ENCODE measurements at places on chromosomes 13 and 19.
A peak's percentile ranks its signal among the peaks of the same experiment; 100 is the strongest.

- DNase-seq, result no peak
Observed at GRCh38 chr19:54444737-54445136, 4.3 kb upstream of the LENG8 start.

- no peak for DNase-seq
Observed at GRCh38 chr13:48896312-48896711, 79.4 kb upstream of the FNDC3A start.

GRCh38 chr19:17402982-17403855 lies 2.2 kb downstream of the BST2 start:
- DNase-seq, result no peak

GRCh38 chr13:41054919-41055619 lies 6.2 kb upstream of the WBP4 start:
- no peak for DNase-seq

DNA sequence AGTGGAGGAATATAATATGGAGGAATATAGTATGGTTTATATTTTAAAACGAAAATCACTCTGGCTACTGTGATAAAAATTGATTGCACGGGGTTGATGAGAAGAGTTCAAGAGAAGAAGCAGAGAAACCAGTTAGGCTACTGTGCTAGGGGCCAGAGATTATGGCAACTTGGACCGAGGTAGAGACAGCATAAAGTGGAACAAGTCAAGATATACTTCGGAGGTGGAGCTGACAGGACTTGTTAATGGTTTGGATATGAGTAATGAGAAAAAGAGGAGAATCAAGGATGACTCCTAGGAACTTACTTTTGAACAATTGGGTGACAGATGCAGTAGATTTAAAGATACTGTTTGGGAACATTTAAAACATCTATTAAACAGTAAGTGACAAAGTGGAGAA lies 6.6 kb upstream of the WDFY2 start:
- DNase-seq, result no peak

- no peak for DNase-seq
Observed at GRCh38 chr19:45676851-45677263, 8.8 kb downstream of the GIPR start.

- no peak for DNase-seq
Observed at GRCh38 chr13:23175920-23176319, 4.9 kb upstream of the SGCG start.

GRCh38 chr19:16702123-16702522 lies 17.5 kb upstream of the NWD1 start:
- no peak for DNase-seq

GRCh38 chr13:68970532-68970931 lies 1137.1 kb upstream of the ATXN8OS start:
- DNase-seq, result no peak

DNA sequence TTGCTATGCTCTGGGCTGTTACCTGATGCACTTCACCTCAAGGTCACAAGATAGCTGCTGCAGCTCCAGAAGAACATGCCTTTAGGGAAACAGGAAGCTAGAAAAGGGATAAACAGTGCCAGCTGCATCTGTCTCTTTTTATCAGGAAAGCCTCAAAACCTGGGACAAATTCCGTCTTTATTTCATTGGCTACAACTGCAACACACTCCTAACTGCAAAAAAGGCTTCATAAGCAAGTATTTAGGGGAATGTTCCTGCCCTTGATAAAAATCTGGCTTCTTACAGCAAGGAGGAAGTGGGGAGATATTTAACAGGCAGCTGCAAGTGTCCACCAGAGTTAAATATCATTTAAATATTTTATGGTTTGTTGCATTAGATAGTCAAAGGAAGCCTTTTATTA lies 34.2 kb upstream of the SERTM1 start:
- no peak for DNase-seq

DNA sequence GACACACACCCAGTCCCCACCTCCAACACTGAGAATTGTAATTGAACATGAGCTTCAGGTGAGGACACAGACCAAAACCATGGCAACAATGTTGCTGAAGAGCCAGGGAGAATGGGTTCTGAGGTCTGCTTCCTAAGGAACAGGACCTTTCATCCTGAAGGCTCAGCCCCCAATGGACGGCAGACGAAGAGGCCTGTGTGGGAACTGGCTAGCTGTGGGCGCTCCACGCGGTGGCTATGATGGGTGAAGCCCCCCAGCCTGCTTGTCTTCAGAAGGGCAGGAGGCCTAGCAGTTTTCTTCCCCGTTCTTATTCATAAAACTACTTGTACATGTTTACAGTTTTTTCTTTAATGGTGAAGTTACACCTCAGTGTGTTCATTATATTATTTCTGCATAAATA lies 136.1 kb upstream of the SPACA7 start:
- DNase-seq, result no peak

DNA sequence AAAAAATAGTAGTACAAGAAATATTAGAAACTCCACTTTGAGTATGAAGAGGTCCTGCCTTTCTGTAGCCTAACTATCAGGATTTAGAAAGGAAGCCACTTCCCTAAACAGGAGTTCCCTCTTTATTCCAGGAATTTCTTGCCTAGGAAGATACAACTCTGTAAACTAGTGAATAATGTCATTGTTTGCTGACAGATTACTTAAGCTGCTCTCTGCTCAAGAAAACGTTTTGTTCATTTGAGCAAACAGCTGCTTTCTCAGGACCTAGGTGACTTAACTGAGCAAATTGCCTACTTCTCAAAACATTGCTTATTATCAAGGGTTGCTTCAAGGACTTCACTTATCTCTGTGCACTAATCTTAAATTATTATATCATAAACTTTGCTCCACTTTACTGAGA lies 1419.4 kb upstream of the SLC10A2 start:
- DNase-seq, result no peak

- DNase-seq, result no peak
Observed at GRCh38 chr13:67186995-67187569, 43.1 kb downstream of the PCDH9 start.

DNA sequence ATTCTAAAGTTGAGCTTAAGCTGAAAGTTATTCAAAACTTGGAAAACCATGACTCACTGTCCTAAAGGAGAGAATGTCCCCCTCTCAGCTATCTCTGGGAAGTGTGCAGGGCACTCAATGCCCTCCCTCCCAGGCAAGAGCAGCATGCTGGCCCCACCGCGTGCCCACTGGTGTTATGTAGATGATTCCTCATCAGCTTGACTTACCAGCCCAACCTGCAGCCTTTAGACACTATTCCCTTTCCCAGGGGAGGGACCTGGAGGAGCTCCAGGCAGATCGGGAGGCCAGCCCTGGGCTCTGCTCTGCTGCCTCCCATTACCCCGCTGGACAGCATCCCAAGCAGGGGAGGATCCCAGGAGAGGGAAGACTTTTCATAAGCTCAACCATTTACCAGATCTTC lies 124.6 kb downstream of the FGF14 start:
- DNase-seq, result no peak

GRCh38 chr13:72963762-72964161 lies 95.0 kb upstream of the KLF5 start:
- no peak for DNase-seq

GRCh38 chr19:50720921-50721381 lies 1.3 kb upstream of the SHANK1 start:
- no peak for DNase-seq

- no peak for DNase-seq
Observed at GRCh38 chr13:19185086-19185864, 3.7 kb upstream of the TUBA3C start.

DNA sequence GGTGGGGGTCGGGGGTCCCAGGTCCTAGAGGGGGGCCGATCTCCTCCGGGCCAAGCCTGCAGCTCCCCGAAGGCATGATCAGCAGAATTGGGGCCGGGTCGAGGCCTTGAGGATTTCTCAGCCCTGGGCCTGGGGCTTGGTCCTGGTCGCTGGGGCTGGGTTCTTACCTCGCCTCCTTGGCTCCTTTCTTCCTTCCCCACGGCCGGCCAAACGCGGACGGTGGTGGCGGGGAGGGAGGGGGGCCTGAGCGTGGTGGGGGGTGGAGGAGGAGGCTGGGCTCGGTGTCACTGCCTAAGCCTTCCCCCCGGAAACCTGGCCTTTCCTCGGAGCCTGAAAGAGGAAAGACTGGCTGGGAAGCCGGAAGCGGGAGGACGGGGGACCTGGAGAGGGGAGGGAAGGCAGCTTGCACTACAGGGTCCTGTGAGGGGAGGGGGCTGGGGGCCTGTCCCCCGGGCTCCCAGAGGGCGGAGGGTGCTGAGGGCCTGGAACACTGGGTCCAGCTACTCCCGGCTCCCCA lies at the start of gene ZNF579:
Gene ZNF579, minus strand, starts transcription at position 221 of the 517 bp plus-strand sequence. CDS start 1,209 bp downstream, outside the sequence.
- DNase-seq, result peak; percentile 91

GRCh38 chr13:90673746-90674145 lies 673.7 kb upstream of the MIR17HG start:
- no peak for DNase-seq

DNA sequence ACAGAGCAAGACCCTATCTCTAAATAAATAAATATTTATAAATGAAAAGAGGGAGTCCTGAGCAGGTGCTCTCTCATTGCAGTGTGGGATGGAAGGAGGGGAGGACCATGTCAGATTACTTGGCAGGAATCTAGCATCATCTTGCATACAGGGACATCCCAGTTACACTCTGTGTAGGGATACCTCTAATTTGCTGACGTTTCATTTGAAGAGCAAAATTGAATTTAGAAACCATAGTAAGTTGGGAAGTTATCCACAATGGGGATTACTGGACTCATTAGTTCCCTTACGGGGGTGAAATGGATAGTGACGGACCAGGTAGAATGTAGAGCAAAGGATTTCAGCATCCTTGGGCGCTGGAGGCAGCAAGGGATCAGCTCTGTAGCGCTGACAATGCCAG lies 52.1 kb downstream of the ARHGEF18 start:
- DNase-seq, result no peak

DNA sequence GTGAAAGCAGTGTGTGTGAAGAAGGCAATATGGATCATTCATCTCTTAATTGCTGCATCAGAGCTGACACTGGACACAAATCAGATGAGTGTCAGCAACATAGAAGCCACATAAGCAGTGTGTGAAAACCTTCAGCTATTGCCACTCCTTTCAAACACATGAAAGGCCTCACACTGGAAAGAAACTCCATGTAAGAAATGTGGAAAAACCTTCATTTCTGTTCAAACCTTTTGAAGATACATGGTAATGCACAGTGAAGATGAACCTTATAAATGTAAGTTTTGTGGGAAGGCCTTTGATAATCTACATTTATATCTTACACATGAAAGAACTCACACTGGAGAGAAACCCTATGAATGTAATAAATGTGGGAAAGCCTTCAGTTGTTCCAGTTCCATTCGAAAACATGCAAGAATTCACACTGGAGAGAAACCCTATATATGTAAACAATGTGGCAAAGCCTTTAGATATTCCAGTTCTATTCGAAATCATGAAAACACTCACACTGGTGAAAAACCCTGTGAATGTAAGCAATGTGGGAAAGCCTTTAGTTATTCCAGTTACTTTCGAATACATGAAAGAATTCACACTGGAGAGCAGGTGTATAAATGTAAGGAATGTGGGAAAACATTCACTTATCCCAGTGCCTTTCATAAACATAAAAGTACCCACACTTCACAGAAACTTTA lies 53.6 kb downstream of the ZNF823 start:
- DNase-seq, result no peak
